Ascending aorta (tissue), 2 donors: ENCODE measurements at places on chromosomes 13 and 19. TPM values are rescaled to one million over a fixed set of nuclear protein-coding genes. Genes with fewer than 3 reads are reported as not detected.
A peak's percentile ranks its signal among the peaks of the same experiment; 100 is the strongest.

DNA sequence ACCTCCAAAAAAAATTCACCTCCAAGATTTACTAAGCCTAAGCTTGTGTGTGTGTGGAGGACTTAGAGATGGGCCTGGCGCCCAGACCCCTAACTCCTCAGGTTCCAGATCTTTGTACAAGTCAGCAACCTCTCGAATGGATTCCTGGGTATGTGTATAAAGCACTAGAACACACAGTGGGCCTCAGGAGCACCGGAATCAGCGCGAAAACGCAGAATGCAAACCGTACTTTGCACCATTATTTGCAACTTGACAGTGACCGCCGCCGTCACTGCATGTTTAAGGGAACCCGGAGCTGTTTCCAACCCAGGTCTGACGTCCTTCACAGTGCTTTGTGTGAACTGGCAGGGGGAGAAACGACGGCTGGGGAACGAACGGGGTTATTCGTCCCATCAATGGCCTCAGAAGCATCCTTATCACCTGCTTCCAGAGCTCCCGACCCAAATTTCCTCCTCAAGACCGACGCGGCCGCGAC, 688 bp downstream of the ZNF606 start:
- peaks cover 35% of the 10 kb centered on the region for H3K36me3 ChIP-seq
- no peak for DNase-seq
- peak overlapping the region; percentile 98 for H3K4me3 ChIP-seq

GRCh38 chr19:30049226-30049625, 107.2 kb downstream of the URI1 start:
- H3K36me3 ChIP-seq: no peaks in the 10 kb centered on the region
- H3K27me3 ChIP-seq: no peaks in the 10 kb centered on the region
- H3K27ac ChIP-seq: no peak overlapping the region
- H3K4me1 ChIP-seq: no peaks in the 10 kb centered on the region
- no peak overlapping the region for H3K4me3 ChIP-seq

GRCh38 chr13:113742445-113743120, 16.4 kb upstream of the TMEM255B start:
- no peaks in the 10 kb centered on the region for H3K4me1 ChIP-seq
- no peak overlapping the region for H3K27ac ChIP-seq
- peaks cover 4% of the 10 kb centered on the region for H3K27me3 ChIP-seq
- no peak overlapping the region for H3K4me3 ChIP-seq

DNA sequence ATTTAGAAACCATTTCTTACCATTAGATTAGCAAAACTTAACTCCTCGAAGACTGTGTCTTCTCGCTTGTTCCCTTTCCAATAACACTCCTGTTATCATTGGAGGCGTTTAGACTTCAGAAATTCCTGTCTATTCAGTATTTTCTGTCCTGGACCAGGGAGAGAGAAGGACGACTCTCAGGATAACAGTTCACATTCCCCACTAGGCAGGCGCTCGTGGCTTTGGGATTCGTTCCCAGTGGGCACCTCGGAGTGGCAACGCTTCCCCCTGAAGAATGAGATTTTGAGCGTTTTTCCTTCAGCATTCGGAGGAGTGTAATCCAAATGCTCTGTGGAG, 429 bp upstream of the ZNF225 start:
- peaks cover 8% of the 10 kb centered on the region for H3K4me1 ChIP-seq
- H3K27me3 ChIP-seq: no peaks in the 10 kb centered on the region
- peaks cover 15% of the 10 kb centered on the region for H3K36me3 ChIP-seq

- H3K4me1 ChIP-seq: no peaks in the 10 kb centered on the region
- H3K27me3 ChIP-seq: no peaks in the 10 kb centered on the region
- H3K4me3 ChIP-seq: no peak overlapping the region
- no peak overlapping the region for H3K27ac ChIP-seq
- no peak for DNase-seq
These were observed 1551.8 kb downstream of the SLITRK1 start for GRCh38 chr13:82330499-82330898.

DNA sequence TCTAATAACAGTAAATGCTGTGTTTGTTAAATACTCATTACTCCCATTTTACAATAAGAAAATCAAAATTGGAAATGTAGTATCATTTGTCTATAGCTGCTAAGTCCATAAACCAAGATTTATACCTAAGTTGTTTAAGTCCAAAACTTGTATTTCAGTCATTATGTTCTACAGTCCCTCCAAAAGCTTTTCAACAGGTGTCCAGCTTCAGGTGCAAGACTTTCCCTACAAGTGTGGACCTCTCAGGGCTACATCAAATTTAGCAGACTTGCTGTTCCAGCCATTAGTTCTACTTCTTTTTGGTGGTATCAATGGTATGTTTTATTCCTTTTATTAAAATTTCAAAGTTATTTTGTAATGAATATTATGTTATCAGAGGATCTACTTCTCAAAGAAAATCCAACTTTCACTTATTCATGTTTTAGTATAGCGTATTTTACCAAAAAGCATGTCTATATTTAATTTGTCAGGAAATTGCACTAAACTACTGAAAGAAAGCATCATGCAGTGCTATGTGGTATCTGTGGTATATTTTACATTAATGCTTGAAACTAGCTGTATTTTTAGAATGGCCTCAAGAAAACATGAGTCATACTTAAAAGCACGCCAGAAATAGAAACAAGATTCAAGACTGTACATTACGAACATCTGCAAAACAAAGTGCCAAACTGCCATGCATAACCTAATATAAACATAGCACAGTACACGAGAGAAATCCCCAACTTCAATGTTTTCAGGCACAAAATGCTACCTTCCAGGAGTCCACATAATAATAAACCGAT, 44.5 kb downstream of the VWA8 start:
- H3K27ac ChIP-seq: no peak overlapping the region
- H3K4me1 ChIP-seq: peaks cover 5% of the 10 kb centered on the region
- no peak for DNase-seq
- H3K4me3 ChIP-seq: no peak overlapping the region
- no peaks in the 10 kb centered on the region for H3K27me3 ChIP-seq

DNA sequence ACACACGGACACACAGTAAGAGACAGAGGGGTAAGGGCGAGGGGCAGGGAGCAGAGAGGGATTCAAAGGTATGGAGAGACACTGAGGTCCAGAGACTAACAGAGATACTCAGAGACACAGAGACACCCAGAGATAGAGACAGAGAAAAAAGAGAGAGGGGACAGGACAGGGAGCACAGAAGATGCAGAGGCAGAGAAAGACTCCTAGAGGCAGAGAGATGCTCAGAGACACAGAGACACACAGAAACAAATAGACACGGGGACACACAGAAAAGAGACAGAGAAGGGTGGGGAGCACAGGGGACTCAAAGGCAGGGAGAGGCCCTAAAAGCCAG, 39.8 kb downstream of the DEDD2 start:
- H3K4me3 ChIP-seq: peak overlapping the region; percentile 73
- peaks cover 5% of the 10 kb centered on the region for H3K4me1 ChIP-seq
- H3K27me3 ChIP-seq: peaks cover 12% of the 10 kb centered on the region
- no peak for DNase-seq

GRCh38 chr19:38457202-38457601, 23.7 kb downstream of the RYR1 start:
- H3K27ac ChIP-seq: no peak overlapping the region
- no peak overlapping the region for H3K4me3 ChIP-seq
- no peaks in the 10 kb centered on the region for H3K27me3 ChIP-seq
- no peak for DNase-seq

- DNase-seq: no peak
- peaks cover 60% of the 10 kb centered on the region for H3K36me3 ChIP-seq
- no peak overlapping the region for H3K27ac ChIP-seq
- H3K4me1 ChIP-seq: no peaks in the 10 kb centered on the region
- H3K4me3 ChIP-seq: no peak overlapping the region
- no peaks in the 10 kb centered on the region for H3K27me3 ChIP-seq
These were observed 11.9 kb downstream of the SUGP1 start for GRCh38 chr19:19308373-19308772.

DNA sequence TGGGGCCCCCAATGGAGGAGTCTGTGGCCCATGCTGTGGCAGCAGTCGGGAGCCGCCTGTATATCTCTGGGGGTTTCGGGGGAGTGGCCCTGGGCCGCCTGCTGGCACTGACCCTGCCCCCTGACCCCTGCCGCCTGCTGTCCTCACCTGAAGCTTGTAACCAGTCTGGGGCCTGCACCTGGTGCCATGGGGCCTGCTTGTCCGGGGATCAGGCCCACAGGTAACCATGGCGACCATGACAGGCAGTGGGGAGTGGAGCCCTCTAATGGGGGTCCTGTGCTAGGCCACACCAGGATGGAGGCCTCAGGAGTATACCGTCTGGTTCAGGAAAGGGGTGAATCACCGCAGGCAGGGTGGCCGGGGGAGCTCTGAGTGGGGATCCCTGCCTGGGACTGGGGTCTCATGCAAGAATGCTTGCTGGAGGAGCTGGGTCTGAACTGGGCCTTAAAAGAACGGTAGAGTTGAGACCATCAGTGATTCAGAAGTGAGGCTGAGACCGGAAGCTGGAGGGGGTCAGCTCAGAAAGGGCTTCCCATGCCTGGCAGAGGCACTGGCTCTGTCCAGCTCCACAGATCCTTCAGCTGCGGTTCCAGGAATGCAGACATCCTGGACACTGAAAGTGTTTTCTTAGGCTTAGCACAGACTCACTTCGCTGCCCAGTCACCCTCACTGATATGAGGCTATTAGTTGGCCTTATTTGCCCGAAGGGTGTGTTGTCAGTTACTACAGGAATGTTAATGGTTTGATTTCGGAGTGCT, 29.1 kb downstream of the CNFN start:
- peaks cover 36% of the 10 kb centered on the region for H3K36me3 ChIP-seq
- no peak overlapping the region for H3K4me3 ChIP-seq
- no peak overlapping the region for H3K27ac ChIP-seq
- H3K27me3 ChIP-seq: no peaks in the 10 kb centered on the region

DNA sequence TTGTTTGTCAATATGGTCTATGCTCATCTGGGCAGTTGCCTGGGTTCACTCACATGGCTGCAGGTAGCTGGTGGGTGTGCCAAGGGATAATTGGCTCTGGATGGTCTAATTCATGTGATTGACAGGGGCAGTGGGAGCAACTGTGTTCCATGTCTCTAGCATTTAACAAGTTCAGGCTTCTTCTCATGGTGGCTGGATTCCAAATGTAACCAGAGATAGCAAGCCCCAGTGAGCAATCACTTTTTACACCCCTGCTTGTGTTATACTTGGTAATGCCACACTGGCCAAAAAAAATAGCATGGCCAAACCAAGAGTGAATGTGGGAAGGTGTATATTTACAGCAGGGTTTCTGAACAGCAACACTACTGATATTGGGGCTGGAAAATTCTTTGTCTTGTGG, 89.6 kb upstream of the TNFSF11 start:
- H3K36me3 ChIP-seq: no peaks in the 10 kb centered on the region
- no peak overlapping the region for H3K27ac ChIP-seq
- no peaks in the 10 kb centered on the region for H3K27me3 ChIP-seq
- H3K4me1 ChIP-seq: no peaks in the 10 kb centered on the region
- DNase-seq: no peak

GRCh38 chr19:55096061-55096701, 20.5 kb downstream of the EPS8L1 start:
- H3K4me3 ChIP-seq: no peak overlapping the region
- DNase-seq: no peak
- no peak overlapping the region for H3K27ac ChIP-seq
- no peaks in the 10 kb centered on the region for H3K27me3 ChIP-seq
- H3K4me1 ChIP-seq: no peaks in the 10 kb centered on the region
- peaks cover 75% of the 10 kb centered on the region for H3K36me3 ChIP-seq

- H3K4me1 ChIP-seq: no peaks in the 10 kb centered on the region
- H3K36me3 ChIP-seq: no peaks in the 10 kb centered on the region
- DNase-seq: no peak
- H3K27ac ChIP-seq: no peak overlapping the region
- H3K27me3 ChIP-seq: no peaks in the 10 kb centered on the region
These were observed 27.7 kb downstream of the WASF3 start for GRCh38 chr13:26585136-26585535.

- H3K4me1 ChIP-seq: no peaks in the 10 kb centered on the region
- no peak overlapping the region for H3K4me3 ChIP-seq
- no peaks in the 10 kb centered on the region for H3K36me3 ChIP-seq
- no peaks in the 10 kb centered on the region for H3K27me3 ChIP-seq
- no peak overlapping the region for H3K27ac ChIP-seq
These were observed 2.4 kb downstream of the DKKL1 start for GRCh38 chr19:49366110-49366509.

GRCh38 chr19:16400911-16401591, 70.7 kb downstream of the EPS15L1 start:
- H3K27me3 ChIP-seq: no peaks in the 10 kb centered on the region
- H3K27ac ChIP-seq: peak overlapping the region; percentile 84
- H3K4me3 ChIP-seq: no peak overlapping the region
- peak; percentile 80 for DNase-seq

DNA sequence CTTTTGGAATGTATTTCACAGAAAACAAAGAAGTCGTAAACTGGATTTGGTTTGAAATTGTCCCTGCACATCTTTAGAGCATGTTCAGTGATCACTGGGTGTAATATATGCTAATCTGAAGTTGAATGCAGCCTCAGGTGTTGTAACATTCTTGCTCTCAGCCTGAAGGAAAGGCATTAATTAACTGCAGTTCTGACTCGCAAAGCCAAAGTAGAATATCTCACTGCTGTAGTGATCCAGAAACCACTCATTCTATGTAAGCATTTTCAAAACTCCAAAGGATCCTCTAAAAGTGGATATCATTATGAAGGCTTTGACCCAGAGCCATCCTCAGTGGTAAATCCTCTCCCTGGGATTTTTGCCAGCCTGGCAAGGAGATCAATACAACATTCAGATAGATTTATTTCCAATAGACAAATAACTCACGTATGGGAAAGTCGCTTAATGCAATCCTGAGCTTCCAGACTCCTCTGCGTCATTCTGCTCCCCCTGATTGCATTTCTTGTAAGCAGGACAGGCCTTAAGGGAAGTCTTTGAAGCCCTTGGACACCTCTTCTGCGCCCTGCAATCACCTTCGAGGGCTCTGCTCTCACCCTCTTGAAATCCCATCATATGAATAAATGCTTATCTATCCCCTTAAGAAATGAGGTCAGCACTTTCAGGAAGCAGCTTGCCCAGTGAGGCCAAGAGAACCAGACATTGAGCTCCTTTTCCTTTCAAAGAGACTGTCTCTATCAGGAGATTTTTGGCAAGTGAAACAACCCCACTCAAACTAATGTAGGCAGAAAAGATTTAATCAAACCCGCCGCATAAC, 301.7 kb upstream of the NBEA start:
- H3K27me3 ChIP-seq: no peaks in the 10 kb centered on the region
- H3K36me3 ChIP-seq: no peaks in the 10 kb centered on the region
- H3K27ac ChIP-seq: no peak overlapping the region
- no peak overlapping the region for H3K4me3 ChIP-seq

GRCh38 chr13:82501834-82502233, 1380.4 kb downstream of the SLITRK1 start:
- no peak overlapping the region for H3K27ac ChIP-seq
- DNase-seq: no peak
- no peaks in the 10 kb centered on the region for H3K36me3 ChIP-seq
- H3K4me1 ChIP-seq: peaks cover 3% of the 10 kb centered on the region
- no peaks in the 10 kb centered on the region for H3K27me3 ChIP-seq
- H3K4me3 ChIP-seq: no peak overlapping the region

GRCh38 chr19:14405380-14405757, 13.8 kb downstream of the DDX39A start:
- peak overlapping the region; percentile 71 for H3K27ac ChIP-seq
- H3K36me3 ChIP-seq: peaks cover 95% of the 10 kb centered on the region
- no peak overlapping the region for H3K4me3 ChIP-seq

Gene NMRK2
- not detected for total RNA-seq

Gene CEACAM4
- not detected for total RNA-seq

Gene PRMT1
- 271 TPM for total RNA-seq

Gene TRPM4
- 63.4 TPM for total RNA-seq

Gene GAPDHS
- total RNA-seq: not detected

Gene TARM1
- not detected for total RNA-seq

Gene NPAS1
- total RNA-seq: not detected
